ENCODE measurements at places on chromosomes 4 and X.

- DNase-seq, result no peak
Measured at GRCh38 chrX:110877326-110877725, 81.7 kb upstream of the CHRDL1 start.

DNA sequence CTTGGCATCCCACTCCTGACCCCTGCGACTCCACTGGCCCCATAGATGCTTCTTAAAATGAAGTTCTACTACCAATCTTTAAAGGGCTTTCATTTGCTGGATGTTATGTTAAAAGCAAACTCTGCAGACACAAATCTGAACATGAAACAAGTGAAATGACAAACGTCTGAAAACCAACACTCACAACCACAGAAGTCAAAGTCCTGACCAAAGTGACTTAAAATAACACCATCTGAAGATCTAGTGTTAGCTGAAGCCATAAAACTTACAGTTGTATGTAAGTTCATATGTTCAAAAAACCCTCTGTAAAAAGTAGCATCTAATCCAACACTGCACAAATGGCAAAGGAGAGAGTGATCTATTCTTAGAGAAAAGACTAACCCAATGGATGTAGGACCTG, 178.7 kb downstream of the SH3KBP1 start:
- no peak for DNase-seq

DNA sequence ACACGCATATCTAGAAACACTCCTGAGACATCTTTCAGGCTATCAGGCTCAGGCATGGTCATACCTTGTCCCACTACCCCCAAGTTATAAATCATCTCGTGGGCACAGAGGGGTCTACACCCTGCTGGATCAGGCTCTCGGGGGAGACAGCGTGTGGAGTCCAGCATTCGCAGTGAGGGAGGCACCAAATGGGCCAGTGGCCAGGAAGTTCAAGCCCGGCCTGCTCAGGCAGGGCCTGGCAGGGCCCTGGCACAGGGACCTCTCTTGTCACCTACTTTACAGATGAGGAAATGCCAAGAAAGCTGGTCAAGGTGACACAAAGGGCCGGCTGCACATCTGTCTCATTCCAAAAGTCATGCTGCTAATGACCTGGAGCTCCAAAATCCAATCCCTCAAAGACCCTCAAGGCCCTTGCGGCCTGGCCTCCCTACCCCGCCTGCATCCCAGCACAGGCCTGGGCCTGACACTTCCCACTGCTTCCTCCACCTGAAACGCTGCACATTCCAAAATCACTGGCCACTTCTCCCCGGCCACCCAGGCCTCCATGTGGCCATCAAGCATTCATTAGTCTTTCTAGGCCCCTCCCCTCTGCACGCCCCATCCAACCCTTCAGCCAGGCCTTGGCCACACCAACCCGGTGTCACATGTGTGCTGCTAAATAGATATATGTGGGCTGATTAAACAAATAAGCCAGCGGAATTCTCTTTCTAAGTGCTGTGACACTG, 35.6 kb downstream of the ACOX3 start:
- DNase-seq, result peak; percentile 22

GRCh38 chr4:22488106-22488505, 27.8 kb downstream of the ADGRA3 start:
- DNase-seq, result no peak

DNA sequence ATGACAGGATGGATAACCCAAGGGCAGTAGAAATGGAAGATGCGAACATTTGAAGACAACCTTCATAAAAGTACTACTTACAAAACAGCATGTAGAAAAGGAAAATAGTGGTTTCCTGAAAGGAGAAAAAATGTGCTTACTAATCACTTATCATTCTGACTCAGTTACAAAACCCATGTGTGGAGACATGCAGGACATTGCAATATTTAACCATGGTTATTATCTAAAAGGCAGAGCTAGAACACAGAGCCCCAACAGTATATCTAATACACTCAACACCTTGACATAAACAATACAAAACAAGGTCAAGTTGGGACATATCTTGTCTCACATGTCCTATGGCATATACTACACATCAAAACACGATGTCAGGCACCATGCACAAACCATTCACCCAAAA, 55.9 kb downstream of the EIF4E start:
- no peak for DNase-seq

DNA sequence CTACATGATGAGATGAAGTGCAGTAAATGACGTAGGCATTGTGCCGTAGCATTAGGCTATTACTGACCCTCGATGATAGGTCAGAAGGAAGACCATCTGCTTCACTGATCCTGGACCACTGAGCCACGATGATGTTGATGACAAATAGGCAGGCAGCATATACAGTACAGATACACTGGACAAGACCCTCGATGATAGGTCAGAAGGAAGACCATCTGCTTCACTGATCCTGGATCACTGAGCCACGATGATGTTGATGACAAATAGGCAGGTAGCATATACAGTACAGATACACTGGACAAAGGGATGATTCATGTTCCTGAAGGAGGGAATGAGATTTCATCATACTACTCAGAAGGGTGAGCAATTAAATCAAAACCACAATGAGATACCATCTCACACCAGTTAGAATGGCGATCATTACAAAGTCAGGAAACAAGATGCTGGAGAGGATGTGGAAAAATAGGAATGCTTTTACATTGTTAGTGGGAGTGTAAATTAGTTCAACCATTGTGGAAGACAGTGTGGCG, 50.9 kb downstream of the BEND4 start:
- no peak for DNase-seq

DNA sequence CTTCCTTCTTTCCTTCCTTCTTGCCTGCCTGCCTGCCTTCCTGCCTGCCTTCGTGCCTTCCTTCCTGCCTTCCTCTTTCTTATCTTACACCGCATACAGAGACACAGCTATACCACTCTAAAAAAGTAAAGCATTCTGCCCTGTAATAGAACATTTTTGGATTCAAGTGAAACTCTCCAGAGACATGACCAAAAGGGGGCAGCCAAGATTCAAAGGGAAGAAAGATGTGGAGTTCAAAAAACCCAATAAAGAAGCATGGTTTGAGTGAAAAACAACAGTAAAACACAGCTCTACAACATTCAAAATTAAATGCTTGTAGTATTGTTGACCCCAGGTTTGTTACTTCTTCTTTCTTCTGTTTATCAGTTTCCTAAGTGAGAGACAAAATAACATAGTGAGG, 914.9 kb upstream of the PCDH7 start:
- DNase-seq, result no peak

GRCh38 chr4:95478679-95479078, 70.1 kb downstream of the UNC5C start:
- no peak for DNase-seq

- no peak for DNase-seq
Measured at GRCh38 chr4:87017580-87018342, 83.0 kb downstream of the AFF1 start.

DNA sequence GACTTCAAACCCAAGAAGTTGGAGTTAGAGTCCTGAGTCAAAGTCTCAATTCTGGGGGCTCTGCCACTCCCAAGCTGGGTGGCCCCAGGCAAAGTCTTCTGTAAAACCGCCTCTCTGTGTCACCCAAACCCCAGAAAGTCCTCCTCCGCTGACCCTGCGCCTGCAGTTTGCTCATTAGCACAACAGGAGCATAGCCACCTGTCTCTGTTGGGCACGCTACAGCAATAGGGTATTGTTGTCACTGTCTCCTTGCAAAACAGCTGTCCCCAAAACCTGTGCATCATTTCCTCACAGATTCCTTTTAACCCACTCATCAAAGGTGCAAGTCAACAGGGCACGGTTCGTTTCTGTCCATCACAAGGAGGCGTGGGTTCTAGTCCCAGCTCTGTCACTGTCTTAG, 8.0 kb upstream of the DGAT2L6 start:
- DNase-seq, result no peak

DNA sequence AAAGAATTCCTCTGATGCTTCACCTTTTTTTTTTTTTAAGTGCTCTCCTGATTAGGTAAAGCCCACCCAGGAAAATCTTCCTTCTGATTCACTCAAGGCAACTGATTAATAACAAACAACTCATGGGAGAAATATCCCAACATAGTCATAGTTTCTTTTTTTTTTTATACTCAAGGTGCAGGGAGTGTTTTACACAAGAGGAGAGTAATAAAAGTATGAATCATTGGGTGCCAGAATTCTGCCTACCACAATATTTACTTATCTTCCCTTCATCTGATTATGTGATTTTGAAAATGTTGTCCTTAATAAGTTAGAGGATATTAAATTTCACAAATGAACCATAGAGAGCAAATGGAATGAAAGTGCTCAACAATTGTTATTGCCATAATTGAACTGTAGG, 329.9 kb downstream of the TECRL start:
- DNase-seq, result no peak

DNA sequence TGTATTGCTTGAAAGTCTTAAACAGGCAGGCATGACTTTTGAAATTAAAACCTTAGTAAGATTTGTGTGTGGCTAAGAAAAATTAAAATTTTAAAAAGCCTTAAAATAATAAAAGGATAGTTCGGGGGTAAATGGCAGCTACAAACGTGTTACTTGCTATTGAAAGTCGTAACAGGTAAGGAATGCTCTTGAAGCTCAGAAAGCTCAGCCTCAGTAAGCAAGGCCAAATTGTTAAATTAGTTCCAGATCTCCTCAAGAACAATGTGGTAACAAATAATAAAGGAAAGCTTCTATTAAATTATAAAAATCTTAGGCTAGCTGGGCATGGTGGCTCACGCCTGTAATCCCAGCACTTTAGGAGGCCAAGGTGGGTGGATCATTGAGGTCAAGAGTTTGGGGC, 25.5 kb downstream of the PRMT9 start:
- no peak for DNase-seq
